Panc1 (cell line): ENCODE measurements at places on chromosomes 1 and 21. TPM values are rescaled to one million over a fixed set of nuclear protein-coding genes. Genes with fewer than 3 reads are reported as not detected.

DNA sequence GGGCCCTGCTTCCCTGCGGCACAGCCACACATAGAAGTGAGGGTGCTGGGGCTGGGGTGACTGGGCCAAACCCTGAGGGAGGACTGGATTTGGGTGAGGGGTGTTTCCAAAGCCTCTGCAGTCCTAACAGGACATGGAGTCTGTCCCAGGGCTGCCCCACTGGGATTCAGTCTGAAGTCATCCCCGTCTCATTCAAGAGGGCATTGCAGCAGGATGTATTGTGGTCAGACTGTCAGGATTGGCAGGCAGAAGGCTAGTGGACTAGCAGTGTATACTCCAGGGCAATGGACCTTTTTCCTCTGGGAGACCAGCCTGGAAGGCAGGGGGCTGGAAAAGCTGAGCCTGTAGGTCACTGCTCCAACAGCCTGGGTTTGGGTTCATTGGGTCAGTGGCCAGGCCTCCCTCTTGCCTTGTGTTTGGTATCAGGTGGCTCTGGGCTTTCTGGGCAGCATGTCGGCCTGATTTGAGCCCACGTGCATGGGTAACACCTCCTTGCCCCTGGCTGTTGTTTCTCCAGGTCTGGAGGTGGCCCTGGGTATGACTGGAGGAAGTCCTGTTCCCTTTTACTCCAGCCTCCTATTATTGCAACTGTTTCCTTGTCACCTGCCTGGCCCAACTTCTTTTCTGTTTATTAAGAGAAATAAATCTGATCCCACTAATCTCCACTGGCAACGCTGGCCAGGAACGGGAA lies 41.0 kb upstream of the SYNC start:
- H3K36me3 ChIP-seq = no peaks in the 10 kb centered on the region
- peak overlapping the region; percentile 65; the same call in 1 of the 2 replicates for H3K4me3 ChIP-seq
- H3K27ac ChIP-seq = peak overlapping the region; percentile 86
- no peak for DNase-seq
- H3K27me3 ChIP-seq = no peaks in the 10 kb centered on the region

GRCh38 chr1:22654692-22655091 lies 1.7 kb downstream of the C1QB start:
- H3K36me3 ChIP-seq = no peaks in the 10 kb centered on the region
- H3K27ac ChIP-seq = no peak overlapping the region
- no peaks in the 10 kb centered on the region for H3K4me1 ChIP-seq
- DNase-seq = no peak
- no peak overlapping the region for H3K4me3 ChIP-seq
- no peaks in the 10 kb centered on the region; the same call in 1 of the 2 replicates for H3K27me3 ChIP-seq

DNA sequence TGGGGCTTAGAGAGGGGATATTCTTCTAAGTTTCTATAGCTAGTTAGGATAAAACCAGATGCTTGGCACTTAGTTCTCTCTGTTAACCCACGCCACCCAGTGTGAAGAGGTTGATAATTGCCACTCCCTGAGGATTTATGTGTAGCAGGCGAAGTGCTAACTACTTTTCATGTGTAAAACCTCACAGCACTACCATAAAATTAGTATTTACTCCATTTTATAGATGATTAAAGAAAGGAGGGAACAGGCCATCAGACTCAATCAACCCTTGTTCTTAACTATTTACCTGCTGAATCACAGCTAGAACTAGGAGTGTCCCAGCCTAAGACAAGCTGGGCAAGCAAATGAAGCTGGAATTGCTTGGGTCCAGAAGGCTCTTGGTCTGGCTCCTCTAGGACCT lies 8.9 kb downstream of the LIN28A start:
- no peaks in the 10 kb centered on the region for H3K36me3 ChIP-seq
- H3K27me3 ChIP-seq = 0 out of 2 replicates have a peak, but pooled peaks cover 2% of the 10 kb centered on the region
- no peaks in the 10 kb centered on the region; the same call in 1 of the 2 replicates for H3K4me1 ChIP-seq

Gene ACTL8
- total RNA-seq = not detected

DNA sequence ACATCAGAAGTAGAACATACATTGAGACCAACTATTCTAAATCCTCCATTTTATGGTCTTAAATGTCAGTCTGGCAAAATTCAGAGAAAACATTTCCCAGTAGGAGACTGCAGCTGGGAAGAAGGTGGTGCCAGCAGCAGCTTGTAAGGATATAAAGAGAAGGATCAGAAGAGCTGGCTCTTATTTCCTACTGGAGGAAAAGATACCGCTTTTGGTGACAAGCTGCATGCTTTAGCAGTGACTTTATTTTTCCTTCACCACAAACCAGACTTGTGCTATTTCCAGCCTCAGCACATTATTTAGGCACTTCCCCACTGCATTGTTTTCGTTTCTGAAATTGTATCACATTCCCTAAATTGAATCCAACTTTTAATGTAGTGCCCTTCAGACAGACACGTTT lies 28.4 kb downstream of the RNF11 start:
- H3K4me1 ChIP-seq = peaks cover 21% of the 10 kb centered on the region
- no peaks in the 10 kb centered on the region for H3K36me3 ChIP-seq
- H3K27me3 ChIP-seq = no peaks in the 10 kb centered on the region
- no peak for DNase-seq
- H3K4me3 ChIP-seq = no peak overlapping the region
